ENCODE measurements at places on chromosomes 7 and 10.

DNA sequence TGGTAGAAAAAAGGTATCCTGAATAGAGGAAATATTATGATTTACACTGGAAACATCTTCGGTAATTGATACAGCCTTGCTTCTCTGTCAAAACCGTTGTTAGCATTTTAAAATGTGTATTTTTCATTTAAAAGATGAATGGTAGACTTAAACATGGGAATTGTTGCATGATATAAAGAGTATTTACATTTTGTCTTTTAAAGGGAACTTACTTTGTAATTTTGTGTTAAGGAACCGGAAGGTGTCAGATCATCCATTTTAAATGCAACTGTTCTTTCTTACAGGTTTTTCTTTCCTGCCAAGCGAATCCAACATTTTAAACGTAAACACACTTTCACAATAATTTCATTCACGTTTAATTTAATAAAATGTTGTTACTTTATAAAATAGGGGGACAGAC lies 1.8 kb upstream of the IGF2BP3 start:
- no peak for DNase-seq

DNA sequence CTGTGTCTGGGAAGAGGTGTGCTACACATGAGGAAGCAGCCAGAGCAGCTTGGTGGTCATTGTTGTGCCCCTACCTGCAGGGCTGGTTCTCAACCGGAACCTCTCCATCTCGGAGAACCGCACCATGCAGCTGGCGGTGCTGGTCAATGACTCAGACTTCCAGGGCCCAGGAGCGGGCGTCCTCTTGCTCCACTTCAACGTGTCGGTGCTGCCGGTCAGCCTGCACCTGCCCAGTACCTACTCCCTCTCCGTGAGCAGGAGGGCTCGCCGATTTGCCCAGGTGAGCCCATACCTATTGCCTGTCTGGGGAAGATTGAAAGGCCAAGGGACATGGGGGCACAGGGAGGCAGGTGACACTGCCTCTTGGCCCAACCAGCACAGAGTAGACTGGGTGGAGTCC lies 29.3 kb upstream of the CSGALNACT2 start:
- no peak for DNase-seq

GRCh38 chr10:54530299-54530698 lies 270.7 kb downstream of the PCDH15 start:
- no peak for DNase-seq

DNA sequence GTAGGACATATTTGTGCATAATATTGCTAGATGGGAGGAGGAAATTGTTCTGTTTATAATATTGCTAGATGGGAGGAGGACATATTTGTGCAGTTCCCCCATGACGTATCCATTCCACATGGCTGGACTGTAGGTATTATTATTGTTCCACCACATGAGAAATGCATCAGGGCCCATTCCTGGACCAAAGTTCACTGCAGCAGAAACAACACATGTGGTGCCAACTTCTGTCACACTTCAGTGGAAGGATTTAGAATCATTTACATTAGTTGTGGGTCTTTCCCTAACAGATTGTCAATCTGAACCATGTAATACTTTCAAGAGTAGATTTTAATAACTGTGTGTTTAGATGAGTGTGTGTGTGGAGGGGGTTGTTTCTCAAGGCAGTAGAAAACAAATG lies 32.7 kb upstream of the MACC1 start:
- no peak for DNase-seq

GRCh38 chr7:150978126-150978789 lies at the start of gene KCNH2:
TSS of gene KCNH2 (minus strand) at chr7:150978321. CDS start at chr7:150977913, 408 bp downstream.
- DNase-seq, result peak; percentile 92

DNA sequence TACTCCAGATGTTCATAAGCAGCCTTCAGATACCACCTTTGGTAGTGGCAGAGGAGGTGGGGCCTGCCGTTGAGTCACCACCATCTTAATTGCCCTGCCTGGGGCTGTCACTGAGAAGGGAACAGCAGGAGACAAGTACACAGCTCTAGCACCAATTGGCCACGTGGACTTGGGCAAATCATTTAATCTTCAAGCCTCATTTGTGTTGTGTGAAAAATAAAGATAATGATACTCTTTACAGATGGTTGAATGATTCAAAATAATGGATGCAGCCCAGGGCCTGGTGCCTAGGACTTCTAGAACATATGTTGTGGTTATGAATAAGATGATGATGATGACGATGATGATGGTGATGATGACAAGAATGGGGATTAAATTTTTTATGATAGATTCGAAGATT lies 111.9 kb upstream of the ADAM12 start:
- DNase-seq, result no peak

DNA sequence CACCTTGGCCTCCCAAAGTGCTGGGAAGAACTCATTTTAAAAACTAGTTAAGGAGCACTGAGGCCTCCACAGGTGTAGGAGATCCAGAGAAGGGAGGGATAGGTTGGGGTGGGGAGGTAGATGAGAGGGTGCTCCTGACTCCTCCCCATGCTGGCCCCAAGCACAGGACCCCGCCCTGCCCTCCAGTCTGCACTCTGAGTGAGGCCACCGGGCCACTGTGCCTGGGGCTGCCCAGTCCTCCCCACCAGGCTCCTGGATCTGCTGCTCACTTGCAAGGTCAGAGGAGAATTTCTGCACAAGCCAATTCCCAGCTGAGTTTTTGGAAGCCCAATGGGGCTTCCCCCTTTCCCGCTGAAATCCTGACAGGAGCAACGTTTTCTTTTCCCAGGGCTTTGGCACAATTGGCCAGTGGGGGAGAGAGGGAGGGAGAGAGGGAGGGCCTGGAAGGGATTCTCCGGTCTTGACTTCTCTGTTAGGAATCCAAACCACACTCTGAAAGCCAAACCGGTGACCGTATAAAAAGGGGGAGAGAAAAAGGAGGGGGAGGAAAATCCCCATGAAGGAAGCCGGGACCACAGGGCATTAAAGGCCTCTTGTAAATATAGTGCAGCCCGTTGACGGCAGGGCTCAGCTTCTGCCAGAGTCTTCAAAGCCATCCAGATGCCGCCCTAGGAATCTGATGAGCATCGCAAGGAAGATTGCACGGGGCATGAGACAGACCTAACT lies 116.2 kb downstream of the SH3PXD2A start:
- DNase-seq, result peak; percentile 73

GRCh38 chr7:125814100-125814499 lies 884.5 kb upstream of the POT1 start:
- no peak for DNase-seq

GRCh38 chr7:70739646-70740210 lies 392.2 kb upstream of the GALNT17 start:
- DNase-seq, result no peak

GRCh38 chr7:112346381-112347060 lies 103.7 kb upstream of the IFRD1 start:
- DNase-seq, result no peak

GRCh38 chr7:151895631-151896031 lies 18.7 kb upstream of the PRKAG2 start:
- peak; percentile 46 for DNase-seq

- DNase-seq, result no peak
Measured at GRCh38 chr7:36726311-36726710, 2.0 kb upstream of the AOAH start.

DNA sequence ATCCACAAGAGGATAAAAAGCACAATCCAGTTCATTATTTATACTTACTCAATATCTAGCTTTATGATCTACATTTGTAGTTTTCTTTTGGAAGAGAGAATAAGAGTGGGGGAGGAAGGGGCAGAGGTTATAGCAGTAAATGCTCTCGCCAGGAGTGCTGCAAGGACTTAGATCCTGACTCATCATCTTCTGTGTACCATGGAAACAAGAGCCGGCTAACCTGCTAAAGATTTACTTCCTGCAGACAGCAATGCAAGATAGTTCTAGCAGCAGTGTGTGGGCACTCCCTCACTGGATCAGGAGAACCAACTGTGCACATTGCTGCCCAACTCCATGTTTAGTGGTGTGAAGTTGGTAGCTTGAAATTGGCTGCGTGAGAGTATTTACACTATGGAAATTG lies 47.7 kb upstream of the TRIL start:
- DNase-seq, result no peak

- DNase-seq, result no peak
Measured at GRCh38 chr10:121245754-121246153, 352.5 kb downstream of the FGFR2 start.

- no peak for DNase-seq
Measured at GRCh38 chr7:28570970-28571288, 158.6 kb downstream of the CREB5 start.

DNA sequence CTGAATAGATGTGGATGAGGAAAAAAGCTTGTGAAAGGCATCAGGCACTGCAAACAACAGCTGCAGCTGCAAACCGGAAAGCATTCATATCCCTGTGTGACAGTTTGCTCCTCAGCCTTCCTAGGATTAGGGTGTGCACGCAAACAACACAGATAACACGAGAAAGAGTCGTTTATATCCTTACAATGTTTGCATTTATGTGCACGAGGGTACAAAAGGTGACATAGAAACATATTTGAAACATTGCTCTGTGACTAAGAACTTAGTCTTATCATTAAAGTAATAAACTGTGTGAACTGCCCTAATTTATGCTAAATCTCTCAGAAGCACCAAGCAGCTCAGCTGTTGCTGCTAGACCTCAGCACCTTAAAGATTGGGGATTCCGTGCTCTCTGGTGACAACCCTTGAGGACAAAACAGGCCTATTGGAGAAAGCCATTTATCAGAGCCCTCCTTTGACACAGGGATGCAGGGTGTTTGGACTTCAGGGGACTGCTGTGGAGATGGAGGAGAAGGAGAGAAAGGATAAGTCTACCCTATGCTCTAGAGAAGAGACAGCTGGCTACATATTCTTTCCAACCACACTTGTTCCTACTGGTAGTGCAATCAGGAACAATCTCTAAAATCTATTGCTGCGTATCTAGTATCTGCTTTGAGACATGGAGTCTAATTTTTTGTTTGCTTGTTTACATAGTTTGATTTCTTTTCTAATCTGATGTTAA lies 176.2 kb downstream of the GNAT3 start:
- no peak for DNase-seq

GRCh38 chr7:87479951-87480350 lies 4.5 kb upstream of the ABCB4 start:
- DNase-seq, result no peak

- no peak for DNase-seq
Measured at GRCh38 chr7:41217306-41217705, 485.6 kb downstream of the INHBA start.

GRCh38 chr10:88256013-88256680 lies 327.0 kb downstream of the RNLS start:
- DNase-seq, result no peak

DNA sequence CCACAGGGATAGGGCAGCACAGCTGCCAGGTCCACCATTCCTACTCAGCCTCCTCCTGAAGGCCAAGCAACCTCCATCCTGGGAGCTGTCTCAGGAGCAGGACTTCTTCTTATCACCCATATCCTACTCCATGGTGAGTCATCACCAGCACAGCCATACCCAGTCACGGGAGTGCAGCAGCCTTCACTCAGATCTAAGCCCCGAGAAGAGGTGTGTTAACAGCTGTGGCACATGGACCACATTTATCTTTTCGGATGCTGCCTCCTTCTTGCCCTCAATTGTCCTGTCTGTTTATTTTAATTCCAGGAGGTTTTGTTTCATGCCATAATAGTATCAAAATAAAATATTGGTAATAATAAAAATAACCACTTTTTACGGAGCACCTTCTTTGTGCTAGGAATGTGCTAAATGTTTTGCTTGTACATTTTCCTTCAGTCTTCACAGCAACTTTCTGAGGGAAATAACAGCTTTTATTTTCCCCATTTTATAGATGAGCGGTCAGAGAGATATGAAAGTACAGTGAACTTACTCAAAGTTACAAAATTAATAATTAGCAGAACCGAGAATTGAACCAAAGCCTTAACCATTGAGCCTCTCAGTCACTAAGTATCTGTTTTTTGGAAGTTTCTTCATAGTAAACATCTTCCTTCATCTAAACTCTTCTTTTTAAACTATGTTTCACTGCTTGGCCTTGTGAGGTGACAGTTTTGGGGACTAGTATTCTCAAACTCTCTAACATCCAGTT lies 2.5 kb upstream of the KEL start:
- DNase-seq, result no peak

GRCh38 chr10:128109707-128110106 lies 16.5 kb downstream of the MKI67 start:
- DNase-seq, result no peak

DNA sequence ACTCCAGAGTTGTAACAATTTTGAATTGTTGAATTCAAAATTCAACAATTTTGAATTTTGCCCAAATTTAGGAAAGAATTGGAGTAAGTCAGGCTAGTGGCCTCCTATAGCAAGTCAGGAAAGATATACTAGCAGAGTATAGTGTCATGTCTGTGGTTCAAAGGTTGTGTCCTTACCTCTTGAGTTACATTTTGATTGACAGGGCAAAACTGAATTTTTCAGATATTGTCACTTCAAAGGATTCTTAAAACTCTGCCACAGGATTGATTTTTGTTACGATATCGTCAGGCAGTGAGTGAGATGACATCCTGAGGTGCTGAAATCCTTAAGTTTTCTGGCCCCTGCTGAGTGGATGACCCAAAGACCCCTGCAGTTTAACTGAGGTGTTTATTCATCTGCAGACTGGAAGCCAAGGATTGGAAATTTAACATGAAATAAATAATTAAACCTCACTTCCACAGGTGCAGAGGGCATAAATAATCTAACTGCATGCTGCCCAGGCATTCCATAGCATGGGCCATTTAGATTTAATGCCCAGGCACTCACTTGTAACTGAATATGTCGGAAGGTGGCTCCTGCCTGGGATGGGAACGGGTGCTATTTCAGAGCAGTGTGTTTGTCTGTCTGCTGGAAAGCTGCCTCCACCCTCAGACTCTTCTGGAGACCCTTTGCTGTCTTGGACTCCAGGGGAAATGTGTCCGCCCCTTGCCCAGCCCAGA lies 50.8 kb downstream of the RBM20 start:
- peak; percentile 35 for DNase-seq

- no peak for DNase-seq
Measured at GRCh38 chr10:73946253-73947145, 35.6 kb downstream of the PLAU start.

DNA sequence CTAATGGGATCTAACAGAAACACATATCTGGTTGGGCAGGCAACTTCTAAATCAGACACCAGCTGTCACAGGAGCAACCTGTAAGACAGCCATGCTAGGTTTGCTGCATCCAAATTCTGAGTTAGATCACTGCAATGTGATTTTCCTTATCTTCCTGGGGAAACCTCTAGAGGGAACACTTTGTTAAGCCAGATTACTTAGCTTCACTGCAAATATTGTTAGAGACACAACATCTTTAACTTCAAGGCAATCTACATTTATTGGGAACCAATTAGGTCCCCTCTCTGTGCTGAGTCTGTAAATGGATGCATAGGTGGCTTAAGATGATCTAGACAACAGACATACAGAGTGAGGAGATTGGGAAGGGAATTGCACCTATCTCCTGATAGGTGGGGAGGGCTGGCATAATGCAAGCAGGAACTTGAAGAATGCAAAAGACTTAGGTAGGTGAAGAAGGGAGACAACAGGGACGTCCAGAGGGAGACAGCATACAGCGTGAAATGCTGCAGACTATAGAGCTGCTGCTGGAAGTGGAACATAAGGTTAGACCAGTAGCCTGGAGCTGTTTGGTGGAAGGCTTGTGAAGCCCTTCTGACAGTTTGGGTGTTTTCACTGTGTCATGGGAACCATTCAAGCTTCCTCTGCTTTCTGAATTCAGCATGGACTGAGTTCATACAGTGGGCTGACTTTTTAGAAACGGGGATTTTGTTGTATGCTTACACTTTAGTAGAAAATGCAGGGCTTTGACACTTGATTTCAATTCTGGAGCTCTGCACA lies 109.8 kb upstream of the ELMO1 start:
- no peak for DNase-seq

- DNase-seq, result peak; percentile 69
Measured at GRCh38 chr7:44964384-44964830, 14.4 kb downstream of the MYO1G start.

GRCh38 chr10:10677479-10677878 lies 340.2 kb upstream of the CELF2 start:
- DNase-seq, result peak; percentile 91

GRCh38 chr10:55519264-55519663 lies 718.2 kb upstream of the PCDH15 start:
- no peak for DNase-seq

Measured in endodermal cell (in vitro differentiated cells).